NCI-H748 treated with DMSO at 0.1 percent for 48 hours (cell line): ENCODE measurements at places on chromosomes 1 and 21.

GRCh38 chr1:88462488-88463261, 221.4 kb upstream of the PKN2 start:
- peak; percentile 15 for DNase-seq

DNA sequence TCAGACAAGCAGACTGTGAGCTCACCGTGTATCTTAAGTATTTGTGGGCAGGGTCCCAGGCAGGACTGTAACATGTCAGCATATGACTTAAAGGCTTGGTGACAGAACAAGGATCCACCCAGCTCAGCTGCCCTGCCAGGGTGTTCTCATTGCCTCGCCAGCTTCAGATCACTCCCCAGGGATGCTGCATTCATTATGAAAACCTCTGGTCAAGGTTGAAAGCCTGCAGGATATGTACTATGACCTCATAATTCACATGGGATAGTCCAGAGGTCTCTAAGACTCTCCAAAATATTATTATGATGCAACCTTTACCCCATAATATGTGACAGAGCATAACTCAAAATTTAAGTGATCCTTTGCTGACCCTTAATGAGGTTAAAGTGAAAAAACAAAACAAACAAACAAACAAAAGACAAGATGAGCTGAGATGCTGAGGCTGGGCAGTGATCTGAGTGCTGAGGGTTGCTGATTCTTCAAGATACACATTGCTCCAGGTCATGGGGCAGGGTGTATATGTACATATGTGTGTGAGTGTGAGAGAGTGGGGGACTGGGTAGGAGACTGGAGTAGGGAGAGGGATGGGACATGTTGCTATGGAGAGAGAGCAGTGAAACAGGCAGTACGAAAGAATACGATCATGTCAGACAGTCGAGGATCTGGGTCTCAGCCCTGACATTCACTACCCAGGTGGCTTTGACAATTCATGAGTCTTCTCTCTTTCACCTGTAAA, 98.8 kb upstream of the DUSP10 start:
- no peak for DNase-seq

GRCh38 chr1:195898924-195899323, 709.3 kb downstream of the KCNT2 start:
- no peak for DNase-seq

GRCh38 chr1:193929374-193930033, 743.1 kb upstream of the B3GALT2 start:
- no peak for DNase-seq

GRCh38 chr1:44571712-44572571, 102.3 kb downstream of the TMEM53 start:
- DNase-seq, result no peak

DNA sequence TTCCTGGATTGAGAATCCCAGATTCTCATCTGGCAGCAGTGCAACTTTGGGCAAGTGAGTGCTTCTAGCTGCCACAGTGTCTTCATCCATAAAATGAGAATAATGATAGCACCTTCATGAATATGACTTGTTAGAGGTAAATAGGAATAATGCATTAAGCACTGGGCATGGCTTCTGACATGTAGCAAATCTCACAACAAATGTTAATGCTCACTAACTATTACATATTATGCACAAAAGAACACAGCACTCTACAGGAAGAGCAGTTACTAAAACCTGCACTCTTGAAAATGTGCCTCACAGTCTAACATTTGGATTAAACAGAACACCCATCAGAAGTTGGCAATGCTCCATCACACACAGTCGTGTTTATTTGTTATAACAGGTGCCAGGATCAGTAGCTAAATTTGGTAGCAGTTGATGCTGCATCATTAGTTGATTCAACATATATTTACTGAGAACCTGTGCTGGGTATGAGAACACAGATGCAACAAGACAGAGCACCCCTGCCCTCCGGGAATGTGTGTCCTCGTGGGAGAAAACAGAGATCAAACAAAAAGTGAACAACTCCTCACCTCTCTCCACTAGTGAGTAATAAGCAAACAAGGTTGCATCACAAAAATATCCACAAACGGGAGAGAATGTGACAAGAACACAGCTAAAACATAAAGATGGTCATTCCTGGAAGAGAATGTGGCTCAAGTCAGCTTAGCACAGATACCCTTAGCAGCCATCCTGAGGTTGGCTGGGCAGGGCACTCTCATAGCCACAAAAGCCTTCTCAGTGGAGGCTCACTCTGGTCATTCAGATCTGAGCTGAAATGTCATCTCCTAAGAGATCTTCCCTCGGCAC, 26.2 kb upstream of the LBR start:
- DNase-seq, result peak; percentile 74
